Activated T-cell treated with anti-CD3 and anti-CD28 coated beads for 1 hour (primary cell): ENCODE measurements at places on chromosomes 2 and 18.

GRCh38 chr2:235591921-235592320 is 98.1 kb downstream of the AGAP1 start:
- DNase-seq, result no peak

- no peak for DNase-seq
These were observed 117.2 kb downstream of the CCDC102B start for GRCh38 chr18:68915061-68915460.

GRCh38 chr2:47782381-47782670 is 619 bp upstream of the MSH6 start:
- no peak for DNase-seq

- no peak for DNase-seq
These were observed 11.2 kb upstream of the FN1 start for GRCh38 chr2:215447056-215447455.

DNA sequence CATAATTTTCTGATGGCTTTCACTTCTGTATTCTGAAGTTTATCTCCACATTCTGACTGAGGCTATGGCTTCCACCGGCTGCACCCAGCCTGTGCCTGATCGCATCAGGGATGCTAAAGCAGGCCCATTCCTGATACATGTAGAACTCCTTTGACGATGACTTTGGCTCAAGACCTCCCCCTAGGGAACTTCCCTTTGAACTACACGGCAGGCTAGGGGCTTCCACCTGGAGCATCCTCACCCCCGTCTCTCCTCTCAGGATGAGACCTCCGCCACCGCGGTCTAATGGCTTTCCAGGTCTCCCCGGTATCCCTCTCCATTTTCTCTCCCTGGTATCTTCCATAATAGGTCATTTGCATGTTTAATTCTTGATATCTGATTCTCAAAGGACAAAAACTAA is 214.9 kb upstream of the CHST9 start:
- DNase-seq, result no peak

- DNase-seq, result no peak
These were observed 261.1 kb upstream of the RAB12 start for GRCh38 chr18:8348051-8348720.

GRCh38 chr18:3889121-3889520 is 439.1 kb downstream of the TGIF1 start:
- no peak for DNase-seq

DNA sequence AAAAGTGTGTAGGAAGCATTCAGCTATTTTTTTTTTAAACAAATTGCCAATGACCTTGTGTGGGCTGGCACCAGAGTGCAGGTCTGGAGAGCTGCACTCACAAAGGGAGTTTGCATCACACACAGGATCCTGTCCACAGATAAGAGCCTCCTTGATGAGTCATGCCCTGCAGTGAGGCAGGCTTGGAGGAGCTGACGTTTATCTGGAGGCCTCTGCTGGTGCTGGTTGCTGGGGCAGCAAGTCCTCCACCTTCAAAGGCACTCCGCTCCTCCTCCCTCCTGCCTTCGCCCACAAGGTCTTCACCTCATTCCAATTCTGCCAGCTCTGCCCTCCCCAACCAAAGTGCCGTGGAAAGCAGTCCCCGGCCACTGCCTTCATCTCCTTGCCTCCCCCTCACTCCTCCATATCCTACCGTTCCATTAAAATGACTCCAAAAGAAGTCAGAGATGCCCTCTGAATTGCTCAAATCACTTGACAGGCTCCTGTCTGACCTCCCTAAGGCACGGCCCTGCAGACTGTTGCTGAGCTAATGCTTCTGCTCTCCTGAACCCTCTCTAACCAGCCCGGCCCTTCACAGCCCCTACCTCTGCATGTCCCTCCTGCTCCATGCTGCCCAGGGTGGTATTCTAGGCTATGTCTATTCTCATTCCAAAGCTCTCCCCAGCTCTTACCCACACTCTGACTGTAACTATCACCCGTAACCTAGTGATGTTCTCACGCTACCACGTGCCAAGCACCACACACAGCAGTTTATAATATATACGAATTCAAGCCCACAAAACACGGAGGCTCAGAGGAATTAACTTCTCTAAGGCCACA is 30.9 kb downstream of the LONRF2 start:
- DNase-seq, result peak; percentile 34

DNA sequence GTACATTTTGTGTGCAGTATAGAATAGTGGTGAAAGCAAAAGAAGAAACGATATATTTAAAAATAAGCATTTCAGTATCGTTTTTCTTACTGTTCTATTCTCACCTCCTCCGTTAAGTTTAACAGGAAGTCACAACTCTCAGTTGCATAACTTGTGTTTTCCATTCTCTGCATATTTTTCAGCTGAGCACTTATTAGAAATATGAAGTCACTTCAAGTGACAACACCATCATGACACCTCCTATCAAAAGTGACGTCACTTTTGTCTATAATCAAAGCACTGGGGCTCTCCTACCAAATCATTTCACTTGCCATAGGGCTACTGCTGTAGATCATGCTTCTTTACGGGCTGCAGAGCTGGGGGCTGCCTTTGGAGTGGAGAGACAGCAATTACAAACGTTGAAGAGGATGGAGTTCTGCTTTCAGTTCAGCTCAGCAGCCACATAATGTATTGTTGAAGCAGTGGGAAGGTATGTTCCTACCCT is 36.3 kb downstream of the STAT4 start:
- no peak for DNase-seq

DNA sequence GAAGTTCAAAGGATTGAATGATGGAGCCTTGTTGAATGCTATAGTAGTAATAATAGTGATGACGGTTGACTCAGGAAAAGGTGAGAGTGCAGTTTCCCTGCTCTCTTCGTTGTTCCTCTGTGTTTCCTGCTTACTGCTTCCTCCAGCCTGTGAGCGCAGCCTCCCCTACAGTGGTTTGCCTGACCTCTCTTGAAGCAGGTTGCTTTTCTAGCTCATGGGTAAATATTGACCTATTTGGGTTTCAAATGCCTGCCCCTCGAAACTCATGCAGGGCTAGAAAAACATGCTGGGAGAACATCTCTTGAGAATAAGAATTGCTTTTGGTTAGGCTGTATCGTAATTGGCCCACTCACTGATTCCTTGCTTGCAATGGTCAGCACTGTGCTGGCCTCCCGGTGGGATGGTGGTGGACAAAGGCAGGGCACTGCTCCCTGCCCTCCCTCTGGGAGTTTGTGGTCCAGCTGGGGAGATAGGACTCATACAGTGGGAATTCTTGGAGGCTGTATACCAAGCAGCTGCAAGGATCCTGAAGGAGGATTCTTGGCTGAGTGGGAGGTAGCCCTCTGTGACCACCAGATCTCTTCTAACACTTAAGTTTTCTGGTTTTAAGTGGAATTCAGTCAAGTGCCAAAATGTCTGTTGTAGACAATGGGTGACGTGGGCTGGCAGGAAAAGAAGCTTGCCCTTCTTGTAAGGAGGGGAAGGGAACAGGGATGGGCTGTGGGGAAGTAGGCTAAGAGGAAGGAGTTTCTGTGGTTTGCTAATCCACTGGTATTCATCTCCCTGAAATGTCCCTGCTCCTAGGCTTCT is 5.4 kb upstream of the RNF181 start:
- DNase-seq, result no peak

GRCh38 chr2:172753610-172754009 is 18.0 kb downstream of the RAPGEF4 start:
- no peak for DNase-seq

- no peak for DNase-seq
These were observed 952 bp downstream of the ELMOD3 start for GRCh38 chr2:85355521-85355920.

DNA sequence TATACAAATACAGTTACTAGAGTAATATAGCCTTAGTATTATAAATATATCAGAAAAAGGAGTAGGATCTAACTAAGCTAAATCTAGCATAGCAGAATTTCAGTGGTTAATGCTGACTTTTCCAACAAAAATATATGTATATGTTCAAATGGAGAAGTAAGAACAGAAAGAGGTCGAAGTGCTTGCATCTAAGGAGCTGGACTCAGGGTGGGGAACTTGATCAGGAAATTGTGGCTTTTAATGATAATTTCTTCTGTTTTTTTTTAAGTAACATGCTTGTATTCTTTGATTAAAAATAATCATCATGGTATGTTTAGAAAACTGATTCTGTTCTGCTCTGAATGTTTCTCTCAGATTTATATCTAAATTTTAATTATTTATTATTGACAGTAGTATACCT is 327.1 kb downstream of the GALNT13 start:
- no peak for DNase-seq

- no peak for DNase-seq
These were observed 645 bp downstream of the KCTD18 start for GRCh38 chr2:200509235-200509611.

- DNase-seq, result no peak
These were observed 107.4 kb upstream of the CREB1 start for GRCh38 chr2:207422380-207422779.

DNA sequence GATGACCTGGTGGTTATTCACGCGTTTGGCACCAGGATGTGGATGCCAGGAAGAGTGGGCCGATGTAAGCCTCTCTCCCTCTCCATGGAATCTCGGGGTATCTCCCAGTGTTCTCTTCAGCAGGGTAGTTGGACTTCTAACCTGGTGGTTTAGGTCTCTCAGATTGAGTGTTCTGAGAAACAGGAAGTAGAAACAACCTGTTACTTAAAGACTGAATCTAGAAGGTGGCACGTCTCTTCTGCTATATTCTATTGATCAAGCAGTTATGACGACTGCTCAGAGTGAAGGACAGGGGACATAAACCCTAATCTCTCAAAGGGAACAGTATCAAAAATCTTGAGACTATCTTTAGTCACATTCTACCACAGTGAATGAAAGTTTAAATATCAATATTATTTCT is 918.7 kb upstream of the PIK3C3 start:
- no peak for DNase-seq

DNA sequence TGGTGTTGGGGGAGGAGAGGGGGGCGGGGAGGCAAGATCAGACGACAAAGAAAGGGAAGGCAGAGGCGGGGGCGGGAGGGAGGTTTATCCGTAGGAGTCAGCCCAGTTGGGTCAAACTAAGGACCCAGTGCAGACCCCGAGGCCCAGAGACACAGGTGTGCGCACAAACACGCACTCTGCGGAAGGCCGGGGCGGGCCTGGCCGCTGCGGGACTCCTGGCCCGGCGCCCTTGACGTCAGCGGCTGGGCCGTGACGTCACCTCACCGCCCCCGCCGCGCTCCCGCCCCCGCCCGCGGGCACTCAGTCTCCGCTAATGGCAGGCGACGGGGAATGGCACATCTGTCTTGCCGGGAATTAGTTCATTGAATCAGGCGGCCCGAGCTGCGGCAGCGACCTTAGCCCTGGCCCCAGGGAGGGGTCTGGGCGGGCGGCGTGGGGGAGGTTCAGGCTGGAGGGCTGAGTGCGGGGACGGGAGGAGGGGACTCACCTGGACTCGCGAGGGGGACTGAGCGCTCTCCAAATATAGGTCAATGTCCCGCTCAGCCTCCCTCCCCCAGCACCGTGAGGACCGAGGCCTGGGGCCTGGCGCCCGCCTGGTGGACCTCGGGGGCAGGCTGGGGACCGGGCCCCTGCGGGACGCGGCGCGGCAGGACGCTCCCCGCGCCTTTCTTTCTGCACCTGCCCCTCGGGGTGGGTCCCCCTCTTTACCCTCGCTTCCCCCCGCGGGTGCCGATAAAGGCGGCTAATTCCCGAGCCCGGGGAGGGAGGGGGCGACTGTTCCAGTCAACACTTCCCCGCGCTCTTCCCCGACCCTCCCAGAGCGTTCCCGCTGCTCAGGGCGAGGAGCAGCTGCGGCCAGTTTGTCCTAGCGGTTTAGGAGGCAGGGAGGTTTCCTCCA is 15.5 kb upstream of the ECEL1 start:
- no peak for DNase-seq

DNA sequence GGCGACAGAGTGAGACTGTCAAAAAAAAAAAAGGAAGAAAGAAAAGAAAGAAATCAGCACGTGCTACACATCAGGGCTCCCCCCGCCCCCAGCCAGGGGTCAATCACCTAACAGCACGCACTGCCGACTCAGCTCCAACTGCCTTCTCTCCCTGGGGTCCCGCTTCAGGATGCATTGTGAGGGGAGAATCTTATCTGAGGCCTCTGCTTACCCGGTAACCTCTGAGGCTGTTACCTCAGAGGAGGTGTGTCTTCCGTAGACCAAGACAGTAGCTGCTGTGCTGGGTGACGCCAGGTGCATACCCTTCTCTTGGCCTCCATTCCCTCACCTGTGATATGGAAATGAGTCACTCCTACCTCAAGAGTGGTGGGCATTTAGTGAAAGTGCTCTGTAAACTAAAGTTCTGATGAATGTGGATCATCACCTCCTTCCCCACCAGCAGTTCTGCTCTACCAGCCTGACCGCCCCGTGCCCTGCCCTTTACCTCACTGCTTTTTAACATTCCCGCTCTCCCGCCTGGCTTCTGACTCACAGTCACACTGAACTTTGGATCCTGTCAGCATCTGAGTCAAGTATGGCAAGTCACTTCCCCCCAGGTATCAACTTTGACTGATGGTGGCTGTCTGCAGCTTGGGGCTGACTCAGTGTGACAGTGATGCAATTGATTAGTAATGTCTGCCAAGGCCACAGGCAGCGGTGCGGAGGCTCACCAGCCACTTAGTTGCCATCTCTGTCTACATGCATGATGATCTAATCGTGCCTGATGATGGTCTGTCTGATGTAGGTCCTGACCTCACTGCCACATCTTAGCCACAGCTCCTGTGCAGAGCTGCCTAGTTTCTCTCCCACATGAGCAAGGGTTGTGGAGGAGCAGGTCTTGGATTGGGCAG is 20.1 kb downstream of the ARID5A start:
- no peak for DNase-seq

DNA sequence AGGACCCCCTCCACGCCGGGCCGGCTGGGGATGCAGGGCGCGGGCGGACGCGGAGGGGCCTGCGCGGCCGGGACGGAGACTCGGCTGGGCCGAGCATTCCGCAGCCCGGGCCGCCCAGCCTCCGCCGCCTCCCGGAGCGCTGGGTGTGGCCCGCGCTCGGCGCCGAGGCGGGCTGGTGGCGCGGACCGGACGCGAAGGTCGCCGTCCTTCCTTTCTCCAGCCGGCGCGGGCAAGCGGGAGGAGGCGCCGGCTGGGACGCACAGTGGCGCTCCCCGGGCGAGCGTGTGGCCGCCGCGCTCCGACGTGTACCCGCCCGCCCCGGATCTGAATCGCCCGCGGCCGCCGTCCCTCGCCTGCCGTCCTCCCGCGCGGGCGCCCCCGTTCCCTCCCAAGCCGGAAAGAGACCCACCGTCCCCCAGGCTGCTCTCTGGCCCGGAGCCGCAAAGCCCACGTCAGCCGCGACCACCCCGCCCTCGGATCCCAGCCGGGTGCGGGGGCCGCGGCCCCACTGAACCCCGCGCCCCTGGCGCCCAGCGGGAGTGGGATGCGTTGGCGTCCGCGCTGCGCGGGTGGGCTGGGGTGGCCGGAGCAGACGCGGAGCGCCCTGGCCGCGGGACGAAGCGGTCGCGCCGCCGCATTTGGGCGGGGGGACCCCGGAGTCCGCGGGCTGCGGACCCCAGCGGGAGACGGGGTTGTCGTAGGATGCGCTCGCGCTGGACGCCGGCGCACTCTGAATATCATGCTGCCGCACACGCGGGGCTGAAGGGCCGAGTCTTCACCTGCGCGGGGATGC is 634 bp downstream of the SPATS2L start:
- peak; percentile 4 for DNase-seq
